ENCODE measurements at places on chromosomes 16 and 17.

- DNase-seq: no peak
Measured at GRCh38 chr16:83994087-83994486, 26.0 kb downstream of the NECAB2 start.

GRCh38 chr16:55577887-55578286 is 11.4 kb downstream of the CAPNS2 start:
- DNase-seq: no peak

DNA sequence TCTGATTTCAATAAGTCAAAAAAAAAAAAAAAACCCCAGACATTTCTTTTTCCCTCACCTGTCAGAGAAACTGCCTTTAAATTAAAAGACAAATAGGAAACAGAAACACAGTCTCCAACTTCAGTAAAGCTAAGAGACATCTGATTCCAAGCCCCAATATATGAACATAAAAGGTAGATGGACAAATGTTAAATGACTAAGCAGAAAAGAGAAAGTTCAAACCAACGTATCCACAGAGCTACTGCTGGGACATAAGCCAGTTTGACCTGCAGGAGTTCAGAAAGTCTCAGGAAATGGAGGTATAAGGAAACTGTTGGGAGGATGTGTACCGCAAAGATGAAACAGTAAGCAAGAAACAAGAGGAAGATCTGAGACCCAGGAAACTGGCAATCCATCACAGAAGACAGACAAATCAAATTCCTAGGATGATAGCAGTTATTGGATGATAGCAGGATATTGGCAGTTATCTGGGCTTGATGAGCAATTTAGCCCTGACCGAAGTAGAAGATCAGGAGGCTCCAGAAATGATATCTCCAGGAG is 135.0 kb downstream of the BRIP1 start:
- no peak for DNase-seq

- peak; percentile 46 for DNase-seq
Measured at GRCh38 chr16:3938471-3938842, 57.9 kb upstream of the CREBBP start.

DNA sequence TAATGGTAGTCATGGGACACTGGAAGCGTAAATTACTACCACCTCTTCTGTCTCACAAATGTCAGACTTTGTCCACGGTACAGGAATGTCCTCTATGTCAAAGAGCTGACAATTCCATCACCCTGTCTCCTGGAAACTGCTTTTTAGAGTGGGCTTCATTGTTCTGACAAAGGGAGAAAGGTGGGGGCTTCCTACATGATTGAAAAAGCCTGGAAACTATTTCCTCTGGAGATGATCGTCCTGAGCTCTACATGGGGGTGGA is 53.1 kb downstream of the VAT1L start:
- no peak for DNase-seq

- DNase-seq: no peak
Measured at GRCh38 chr16:53168744-53169143, 114.0 kb downstream of the CHD9 start.

DNA sequence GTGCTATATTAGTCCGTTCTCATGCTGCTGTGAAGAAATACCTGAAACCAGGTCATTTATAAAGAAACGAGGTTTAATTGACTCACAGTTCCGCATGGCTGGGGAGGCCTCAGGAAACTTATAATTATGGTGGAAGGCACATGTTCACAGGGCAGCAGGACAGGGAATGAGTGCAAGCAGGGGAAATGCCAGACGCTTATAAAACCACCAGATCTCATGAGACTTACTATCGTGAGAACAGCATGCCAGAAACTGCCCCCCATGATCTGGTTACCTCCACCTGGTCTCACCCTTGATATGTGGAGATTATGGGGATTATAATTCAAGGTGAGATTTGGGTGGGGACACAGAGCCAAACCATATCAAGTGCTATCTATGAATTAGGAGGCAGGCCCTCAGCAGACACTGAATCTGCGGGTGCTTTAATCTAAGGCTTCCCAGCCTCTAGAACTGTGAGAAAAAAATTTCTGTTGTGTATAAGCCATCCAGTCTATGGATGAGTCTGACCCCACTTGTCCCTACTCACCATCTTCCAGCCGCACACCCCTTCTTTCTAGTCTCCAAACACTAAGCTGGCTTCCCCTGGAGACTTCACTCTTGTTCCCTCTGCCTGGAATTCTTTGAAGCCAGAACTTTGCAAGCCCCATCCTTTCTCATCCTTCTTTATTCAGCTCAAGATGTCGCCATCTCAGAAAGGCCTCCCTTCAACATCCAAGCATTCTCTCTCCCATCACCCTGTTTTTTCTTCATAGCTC is 772 bp upstream of the NUP93 start:
- DNase-seq: no peak

DNA sequence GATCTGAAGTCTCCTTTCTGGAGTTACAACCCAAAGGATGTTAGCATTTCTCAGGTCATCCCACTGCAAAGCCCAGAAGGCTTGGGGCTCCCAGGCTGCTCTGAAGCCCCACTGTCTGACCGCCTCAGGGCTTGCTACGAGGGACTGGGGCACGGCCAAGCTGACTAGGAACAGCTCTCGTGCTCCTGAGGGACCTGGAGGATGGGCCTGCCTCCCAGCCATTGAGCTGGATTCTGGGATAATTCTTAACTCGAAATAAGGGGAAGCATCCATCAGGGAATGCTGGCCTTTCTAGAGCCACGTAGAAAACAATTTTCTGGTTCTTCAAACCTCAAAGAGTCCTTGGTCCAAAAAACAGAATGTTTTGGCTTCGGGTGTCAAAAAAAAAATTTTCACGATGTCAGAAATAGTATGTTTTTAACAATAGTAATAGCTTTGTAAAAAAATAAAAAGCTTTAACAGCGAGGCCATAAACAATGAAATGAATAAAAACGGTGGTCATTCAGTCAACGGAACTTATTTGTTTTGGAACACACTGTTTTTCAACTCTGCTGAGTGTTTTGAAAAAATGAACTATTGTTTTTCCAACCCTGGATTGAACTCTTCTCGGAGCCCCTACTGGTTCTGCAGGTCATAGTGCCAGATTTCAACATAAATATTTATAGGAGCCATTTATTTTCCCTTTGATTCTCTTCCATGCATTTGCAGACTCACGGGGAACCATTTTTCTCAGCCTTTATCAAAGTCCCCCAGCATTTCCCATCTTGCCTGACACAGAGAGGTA is 16.4 kb upstream of the HERPUD1 start:
- peak; percentile 65 for DNase-seq

- no peak for DNase-seq
Measured at GRCh38 chr17:49226771-49227435, 3.7 kb downstream of the PHOSPHO1 start.

DNA sequence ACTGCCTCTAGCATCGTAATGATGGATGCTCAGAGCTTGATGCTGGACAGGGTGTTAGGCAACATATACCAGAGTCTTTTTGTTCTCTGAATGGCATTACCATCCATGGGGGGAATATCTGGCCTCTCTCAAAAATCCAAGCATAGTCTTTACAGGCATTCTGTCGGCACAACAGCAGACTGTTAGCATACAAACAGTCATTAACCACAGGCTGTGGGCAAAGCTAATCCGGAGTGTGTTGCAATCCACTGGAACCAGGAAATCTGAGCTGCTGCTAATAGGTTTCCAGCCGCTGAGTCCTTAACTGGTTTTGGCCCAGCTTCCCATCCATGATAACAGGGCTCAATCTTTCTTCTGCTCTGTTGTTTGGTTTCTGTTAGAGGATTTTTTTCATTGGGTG is 371.9 kb downstream of the HS3ST3B1 start:
- no peak for DNase-seq

DNA sequence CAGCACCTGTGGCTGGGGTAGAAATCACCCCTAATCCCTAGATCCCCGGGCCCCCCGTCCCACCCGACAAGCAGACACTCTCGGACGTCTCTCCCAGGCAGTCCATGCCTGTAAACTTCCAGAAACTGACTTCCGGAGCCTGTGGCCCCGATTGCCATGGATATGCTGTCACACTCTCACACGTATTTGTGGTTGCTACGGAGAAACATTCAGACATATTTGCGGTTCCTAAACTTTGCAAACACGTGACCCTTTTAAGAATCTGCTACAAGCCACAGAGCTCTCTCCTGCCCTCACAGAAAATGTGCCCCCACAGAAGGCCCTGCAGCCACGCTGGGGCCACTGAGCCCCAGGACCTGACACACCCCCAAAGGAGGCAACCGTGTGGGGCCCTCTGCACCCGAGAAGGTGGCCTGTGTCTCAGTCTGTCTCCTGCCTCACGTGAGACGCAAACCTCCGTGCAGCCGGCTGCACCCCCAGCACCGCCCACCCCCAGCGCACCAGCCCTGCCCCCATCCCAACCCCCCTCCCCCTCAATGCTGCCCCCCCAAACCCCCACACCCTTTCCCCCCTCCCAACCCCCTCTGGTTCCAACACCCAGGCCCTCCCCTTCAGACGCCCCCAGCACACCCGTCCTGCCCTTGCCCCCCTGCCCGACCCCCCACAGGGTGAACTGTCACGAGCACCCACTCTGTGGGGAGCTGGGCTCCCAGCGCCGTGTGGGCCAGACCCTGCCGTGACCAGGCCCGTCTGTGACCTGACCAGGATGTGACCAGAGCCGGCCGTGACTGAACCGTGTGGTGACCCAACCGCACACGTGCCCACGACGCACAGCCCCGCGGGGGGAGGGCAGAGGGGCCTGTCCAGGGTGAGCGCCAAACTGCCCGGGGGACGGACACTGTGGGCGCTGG is 66.3 kb upstream of the METRNL start:
- no peak for DNase-seq

DNA sequence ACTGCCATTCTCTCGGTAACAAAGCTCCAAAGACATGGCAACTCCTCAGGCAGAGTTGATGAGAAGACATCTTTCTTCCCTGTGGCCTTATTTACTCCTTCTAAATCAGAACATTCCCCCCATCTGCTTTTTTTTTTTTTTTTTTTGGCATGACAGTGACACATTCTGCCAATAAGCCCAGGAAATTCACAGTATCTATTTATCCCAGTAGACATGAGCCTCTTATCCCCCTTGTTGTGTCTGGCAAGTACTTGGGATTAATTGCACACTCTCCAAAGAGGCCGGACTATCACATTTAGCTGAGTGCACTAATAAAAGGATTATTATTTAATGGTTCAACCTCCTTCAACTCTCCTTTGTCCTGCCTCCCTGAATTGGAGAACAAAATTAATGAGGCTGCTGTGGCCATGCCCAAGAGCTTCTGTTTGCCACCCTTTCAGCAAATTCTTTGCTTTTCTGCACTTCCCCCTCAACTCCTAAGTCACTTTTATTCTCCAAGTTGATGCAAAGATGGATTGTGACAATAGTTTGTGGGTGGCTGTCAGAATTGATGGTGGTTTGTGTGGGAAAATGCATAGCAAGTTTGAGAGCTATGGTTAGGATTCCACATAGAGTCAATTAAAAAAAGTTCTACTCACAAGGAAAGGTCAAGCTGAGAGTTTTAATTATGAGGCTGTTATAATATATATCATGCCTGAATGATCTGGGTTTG is 47.2 kb downstream of the GPR139 start:
- DNase-seq: no peak

- no peak for DNase-seq
Measured at GRCh38 chr16:78494674-78495073, 395.2 kb downstream of the WWOX start.

DNA sequence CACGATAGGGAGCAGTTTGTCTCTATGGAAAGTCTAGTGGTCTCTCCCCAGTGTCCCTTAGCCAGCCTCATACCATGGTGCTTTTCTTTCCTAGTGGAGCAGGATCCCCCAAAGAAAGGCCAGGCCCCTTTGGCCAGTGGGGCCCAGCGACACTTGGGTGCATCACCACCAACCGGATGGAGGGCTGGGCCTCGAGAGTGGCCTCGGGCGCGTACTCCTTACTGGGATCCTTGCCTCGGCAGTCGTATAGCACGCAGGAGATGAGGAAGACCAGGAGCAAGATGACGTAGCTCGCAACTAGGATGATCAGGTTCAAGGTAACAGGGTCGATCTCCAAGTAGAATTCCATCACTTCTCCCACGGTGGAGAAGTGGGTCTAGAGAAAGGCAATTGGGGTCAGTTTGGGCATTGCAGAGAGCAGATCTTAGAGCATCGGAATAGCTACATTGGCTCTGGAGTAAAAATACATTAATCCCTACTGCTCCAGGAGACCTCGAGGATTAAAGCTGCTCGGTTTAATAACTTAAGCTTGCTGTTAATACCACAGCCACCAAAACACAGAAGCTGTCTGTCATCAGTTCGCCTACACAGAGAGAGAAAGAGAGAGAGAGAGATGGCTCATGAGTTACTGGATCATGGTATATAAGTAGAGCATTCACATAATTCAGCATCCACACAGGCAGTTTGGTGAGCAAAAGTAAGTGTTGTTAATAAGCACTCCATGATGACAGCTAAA is at the start of gene SMIM36:
TSS of gene SMIM36 (minus strand) at position 467 of the 736 bp plus-strand sequence.
- no peak for DNase-seq

GRCh38 chr17:12098568-12098967 is 77.9 kb downstream of the MAP2K4 start:
- DNase-seq: no peak
